ENCODE measurements at places on chromosomes 1 and 21.

GRCh38 chr1:20366056-20366462 is 75.4 kb downstream of the VWA5B1 start:
- no peak for DNase-seq

GRCh38 chr1:10765304-10765703 is 31.1 kb downstream of the CASZ1 start:
- no peak for DNase-seq

- no peak for DNase-seq
Observed at GRCh38 chr1:76465030-76465429, 390.5 kb downstream of the ST6GALNAC3 start.

DNA sequence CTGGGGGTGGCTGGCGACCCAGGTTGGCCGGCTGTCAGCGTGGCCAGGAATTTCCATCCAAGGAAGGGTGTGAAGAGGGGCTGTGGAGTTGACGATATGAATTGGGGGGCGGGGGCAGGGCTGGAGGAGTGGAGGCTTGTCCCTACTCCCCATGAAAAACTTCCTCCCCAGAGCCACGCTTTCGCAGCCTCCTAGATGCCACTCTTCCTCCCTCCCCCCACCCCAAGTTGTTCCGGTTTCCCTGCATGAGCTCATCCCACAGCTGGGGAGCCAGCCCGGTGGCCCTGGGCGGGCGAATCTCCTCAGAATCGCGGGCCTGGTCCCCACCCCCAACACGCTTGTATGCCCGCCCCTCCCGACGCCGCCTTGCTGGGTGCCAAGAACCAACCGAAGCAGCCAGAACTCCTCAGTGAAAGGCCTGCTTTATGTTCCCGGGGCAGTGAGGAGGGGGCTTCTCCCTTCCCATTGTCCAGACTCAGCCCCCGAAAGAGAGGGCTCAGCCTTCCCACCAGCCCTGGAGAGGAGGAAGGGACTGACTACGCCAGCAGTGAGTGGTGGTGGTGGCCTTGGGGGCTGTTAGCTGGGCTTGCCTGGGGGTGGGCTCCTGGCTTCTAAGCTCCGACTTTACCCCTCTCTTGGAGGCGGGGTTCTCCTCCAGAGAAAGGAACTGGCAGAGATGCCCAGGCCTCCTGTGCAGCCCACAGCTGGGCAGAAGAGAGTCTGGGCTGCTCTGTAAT is 1.8 kb upstream of the CSMD2 start:
- no peak for DNase-seq

Data from stimulated activated CD8-positive, alpha-beta memory T cell treated with anti-CD3 and anti-CD28 coated beads, Interleukin-4, amount 100 ng/mL, for 48 hours (primary cell).